ENCODE measurements at places on chromosomes 11 and 22.
A peak's percentile ranks its signal among the peaks of the same experiment; 100 is the strongest.

DNA sequence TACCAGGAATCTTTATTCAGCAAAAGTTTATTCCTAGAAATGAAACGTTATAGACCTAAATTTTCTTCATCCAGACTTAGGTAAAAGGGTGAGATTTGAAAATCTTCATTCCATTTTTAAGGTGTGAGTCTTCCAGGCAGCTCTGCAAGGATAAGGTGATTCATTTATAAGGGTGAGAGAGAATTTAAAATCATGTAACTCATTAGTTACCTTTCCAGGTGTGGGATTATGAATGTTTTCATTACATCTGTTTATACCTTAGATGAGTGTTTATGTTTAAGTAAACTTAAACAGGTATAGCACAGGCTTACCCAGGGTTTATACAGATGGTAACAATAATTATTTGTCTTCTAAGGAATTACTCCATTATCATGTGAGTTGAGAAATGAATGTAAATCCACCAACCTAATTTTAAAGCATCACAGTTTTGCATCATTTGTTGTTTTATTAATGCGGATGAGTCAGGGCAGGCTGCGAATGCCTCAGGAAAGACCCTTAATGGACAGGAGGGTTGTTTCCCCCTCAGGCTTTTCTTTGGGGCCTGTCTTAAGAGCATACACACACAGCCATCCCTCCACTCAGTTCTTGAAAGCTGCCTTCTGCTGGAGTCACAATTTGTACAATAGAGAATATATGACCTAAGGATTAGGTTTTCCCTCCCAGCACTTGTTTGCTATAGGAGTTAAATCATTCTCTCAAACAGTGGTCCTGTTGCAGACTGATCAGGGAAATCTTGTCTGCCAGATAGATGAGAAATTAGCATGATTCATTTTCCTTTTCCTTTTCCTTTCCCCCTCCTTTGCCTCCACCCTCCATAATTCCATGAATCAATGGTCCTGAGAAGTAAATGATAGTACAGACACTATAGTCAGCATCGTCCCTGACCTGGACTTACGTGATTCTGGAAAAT lies 3.0 kb downstream of the PRSS23 start:
- DNase-seq = no peak
- H3K27me3 ChIP-seq = no peaks in the 10 kb centered on the region
- peaks cover 9% of the 10 kb centered on the region for H3K36me3 ChIP-seq
- H3K4me3 ChIP-seq = no peak overlapping the region
- no peak overlapping the region for H3K27ac ChIP-seq

- H3K4me3 ChIP-seq = no peak overlapping the region
- no peaks in the 10 kb centered on the region for H3K36me3 ChIP-seq
- peaks cover 15% of the 10 kb centered on the region for H3K4me1 ChIP-seq
- peak; percentile 81 for DNase-seq
Observed at GRCh38 chr11:26849036-26849435, 127.2 kb upstream of the SLC5A12 start.

DNA sequence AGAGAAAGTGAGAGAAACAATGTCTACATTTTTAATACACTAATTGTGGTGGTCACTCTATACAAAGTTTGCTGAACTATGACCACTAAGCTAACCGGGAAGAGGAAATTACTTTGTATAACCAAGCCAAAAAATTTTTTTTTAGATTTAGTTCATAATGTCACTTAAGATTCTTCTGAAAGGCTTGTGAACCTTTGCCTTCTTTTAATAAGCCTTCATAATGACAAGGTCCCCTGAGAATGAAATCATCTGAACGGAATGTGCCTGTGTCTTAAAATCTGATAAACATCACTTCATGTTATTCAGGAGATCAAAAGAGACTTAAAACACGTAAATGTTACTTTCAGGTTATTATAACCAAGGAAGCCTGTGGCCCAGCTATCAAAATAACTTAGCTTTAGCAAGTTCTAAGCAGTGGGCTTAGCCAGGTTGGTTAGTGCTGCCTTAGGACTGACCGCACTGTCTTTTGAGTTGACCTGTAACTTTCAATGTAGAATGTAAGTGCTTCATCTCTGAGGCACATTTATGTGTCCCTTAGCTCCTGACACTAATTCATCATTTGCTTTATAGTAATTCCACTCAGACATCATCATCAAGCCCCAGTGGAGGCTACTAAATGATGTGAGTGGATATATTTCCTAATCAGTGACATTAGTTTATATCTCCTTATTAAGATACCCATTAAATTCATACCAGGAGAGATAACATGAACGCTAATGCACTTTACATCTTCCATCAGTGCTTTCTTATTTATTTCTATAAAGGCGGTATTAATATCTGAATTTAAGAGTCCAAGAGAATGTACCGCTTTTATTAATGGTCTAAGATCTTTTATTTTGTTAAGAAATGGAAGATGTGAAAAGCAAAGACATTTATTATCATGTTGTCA lies 122.5 kb downstream of the WNT11 start:
- H3K4me1 ChIP-seq = no peaks in the 10 kb centered on the region
- no peaks in the 10 kb centered on the region for H3K27me3 ChIP-seq
- no peak overlapping the region for H3K4me3 ChIP-seq
- no peak overlapping the region for H3K27ac ChIP-seq
- DNase-seq = no peak

- no peak for DNase-seq
- no peaks in the 10 kb centered on the region for H3K4me1 ChIP-seq
- H3K36me3 ChIP-seq = peaks cover 22% of the 10 kb centered on the region
- no peak overlapping the region for H3K27ac ChIP-seq
- no peaks in the 10 kb centered on the region for H3K27me3 ChIP-seq
Observed at GRCh38 chr11:3745161-3745560, 52.2 kb downstream of the NUP98 start.

GRCh38 chr11:108536783-108537182 lies 38.6 kb upstream of the POGLUT3 start:
- H3K27ac ChIP-seq = no peak overlapping the region
- no peaks in the 10 kb centered on the region for H3K4me1 ChIP-seq
- DNase-seq = no peak
- no peak overlapping the region for H3K4me3 ChIP-seq

DNA sequence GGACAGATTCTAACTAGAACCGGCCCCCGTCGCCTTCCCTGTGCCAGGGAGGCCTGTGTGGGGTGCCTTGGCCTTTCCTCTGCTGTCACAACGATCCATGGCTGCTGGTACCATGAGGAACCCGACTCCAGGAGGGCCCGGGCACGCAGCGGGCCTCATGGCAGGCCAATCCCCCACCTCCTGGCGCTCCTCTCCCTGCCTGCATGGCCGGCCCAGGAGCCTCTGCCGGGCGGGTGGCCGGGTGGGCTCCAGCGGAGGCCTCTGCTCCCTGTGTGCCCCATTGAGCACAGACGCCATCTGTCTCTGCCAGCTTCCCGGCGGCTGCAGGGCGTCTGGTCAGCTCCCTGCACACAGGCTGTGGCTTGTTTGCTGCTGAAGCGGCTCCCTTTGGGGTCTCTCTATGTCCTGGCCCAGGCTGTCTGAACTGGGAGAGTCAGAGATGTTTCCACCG lies 86.5 kb downstream of the MYEOV start:
- DNase-seq = peak; percentile 54
- no peaks in the 10 kb centered on the region for H3K36me3 ChIP-seq
- no peak overlapping the region for H3K27ac ChIP-seq
- H3K4me1 ChIP-seq = no peaks in the 10 kb centered on the region
- peaks cover 3% of the 10 kb centered on the region for H3K27me3 ChIP-seq

DNA sequence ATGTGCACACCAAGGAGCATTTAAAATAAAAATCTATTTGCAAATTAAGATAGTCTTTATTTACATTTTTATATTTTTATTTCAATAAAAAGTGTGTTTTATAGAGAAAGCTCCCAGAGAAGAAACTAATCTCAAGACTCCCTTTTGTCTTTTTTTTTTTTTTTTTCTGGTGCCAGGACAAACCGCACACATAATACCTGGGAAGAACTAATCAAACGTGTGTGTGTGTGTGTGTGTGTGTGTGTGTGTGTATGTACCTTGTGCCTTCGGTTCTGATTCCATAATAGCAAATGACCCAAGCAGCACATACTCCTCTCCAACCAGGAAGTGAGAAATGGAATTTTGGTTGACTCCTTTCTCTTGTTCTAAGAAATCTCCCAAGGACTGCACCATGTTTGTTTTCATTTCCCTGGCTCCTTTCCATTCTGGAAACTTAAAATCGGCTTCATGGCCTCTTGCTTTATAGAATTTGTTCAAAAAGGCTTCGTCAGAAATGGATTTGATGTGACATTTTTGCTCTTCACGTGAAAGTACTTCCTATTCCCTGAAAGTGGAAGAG lies 65.3 kb downstream of the ST3GAL4 start:
- no peaks in the 10 kb centered on the region for H3K36me3 ChIP-seq
- H3K27ac ChIP-seq = peak overlapping the region; percentile 46
- no peak for DNase-seq
- no peak overlapping the region for H3K4me3 ChIP-seq
- H3K27me3 ChIP-seq = no peaks in the 10 kb centered on the region
- peaks cover 17% of the 10 kb centered on the region for H3K4me1 ChIP-seq
